Forelimb muscle (tissue), 1 donor: ENCODE measurements at places on chromosomes 1 and 21. TPM values are rescaled to one million over a fixed set of nuclear protein-coding genes. Genes with fewer than 3 reads are reported as not detected.

Gene MYOM3
- 425 TPM for polyA plus RNA-seq

Gene GBP2
- 0.63 TPM for polyA plus RNA-seq

Gene LEFTY2
- polyA plus RNA-seq = 6.4 TPM

Gene CFHR2
- not detected for polyA plus RNA-seq

Gene CELA3A
- polyA plus RNA-seq = 0.52 TPM

Gene SMPDL3B
- polyA plus RNA-seq = 0.23 TPM

Gene LAMTOR5
- polyA plus RNA-seq = 102 TPM

Gene SELENOF
- 116 TPM for polyA plus RNA-seq

Gene SERPINC1
- polyA plus RNA-seq = 0.16 TPM

Gene FCRL1
- 0.25 TPM for polyA plus RNA-seq

Gene CLEC20A
- not detected for polyA plus RNA-seq

Gene ACP6
- polyA plus RNA-seq = 8.7 TPM

Gene EPHA8
- polyA plus RNA-seq = 0.05 TPM

Gene PBX1
- 57.3 TPM for polyA plus RNA-seq

Gene EFHD2
- 28.8 TPM for polyA plus RNA-seq

Gene SAMD11
- 5.6 TPM for polyA plus RNA-seq

Gene CD164L2
- not detected for polyA plus RNA-seq

Gene GON4L
- 31.4 TPM for polyA plus RNA-seq

Gene PTGS2
- polyA plus RNA-seq = 1.3 TPM

Gene PPM1J
- polyA plus RNA-seq = 3.9 TPM

Gene U2AF1
- 47.9 TPM for polyA plus RNA-seq

Gene TAS1R1
- 5.5 TPM for polyA plus RNA-seq

Gene OR4F16
- polyA plus RNA-seq = not detected

Gene SYNC
- 48.6 TPM for polyA plus RNA-seq

Gene CERS2
- polyA plus RNA-seq = 65.9 TPM

Gene ZNF593OS
- 1.5 TPM for polyA plus RNA-seq

Gene PIK3CD
- 1.9 TPM for polyA plus RNA-seq

Gene LAMC2
- 1.5 TPM for polyA plus RNA-seq

Gene HAPLN2
- polyA plus RNA-seq = 0.43 TPM

Gene SCAF4
- polyA plus RNA-seq = 20.8 TPM

Gene C1orf87
- 0.80 TPM for polyA plus RNA-seq

Gene MRPS21
- polyA plus RNA-seq = 45.4 TPM

Gene ETNK2
- polyA plus RNA-seq = 2.4 TPM

Gene RIMKLA
- polyA plus RNA-seq = 0.89 TPM

Gene BECN2
- polyA plus RNA-seq = 0.56 TPM

Gene TBX19
- 1.3 TPM for polyA plus RNA-seq

Gene ESRRG
- 17.9 TPM for polyA plus RNA-seq

Gene DNAJC6
- polyA plus RNA-seq = 0.71 TPM

Gene INSRR
- 0.70 TPM for polyA plus RNA-seq

Gene UBIAD1
- polyA plus RNA-seq = 13.9 TPM

Gene SLC25A34
- polyA plus RNA-seq = 6.9 TPM

Gene ATP6V0B
- 46.9 TPM for polyA plus RNA-seq

Gene SMIM12
- polyA plus RNA-seq = 23.3 TPM

Gene RHD
- polyA plus RNA-seq = 1.0 TPM

Gene A3GALT2
- polyA plus RNA-seq = not detected

Gene LIN9
- polyA plus RNA-seq = 6.7 TPM

Gene DSCAM
- 1.2 TPM for polyA plus RNA-seq

Gene CLDN8
- polyA plus RNA-seq = not detected

Gene SH2D2A
- polyA plus RNA-seq = 0.39 TPM

Gene AGMAT
- 3.7 TPM for polyA plus RNA-seq

Gene PIGR
- polyA plus RNA-seq = not detected

Gene UBL4B
- polyA plus RNA-seq = not detected
